ENCODE measurements at places on chromosomes 11 and 22.

DNA sequence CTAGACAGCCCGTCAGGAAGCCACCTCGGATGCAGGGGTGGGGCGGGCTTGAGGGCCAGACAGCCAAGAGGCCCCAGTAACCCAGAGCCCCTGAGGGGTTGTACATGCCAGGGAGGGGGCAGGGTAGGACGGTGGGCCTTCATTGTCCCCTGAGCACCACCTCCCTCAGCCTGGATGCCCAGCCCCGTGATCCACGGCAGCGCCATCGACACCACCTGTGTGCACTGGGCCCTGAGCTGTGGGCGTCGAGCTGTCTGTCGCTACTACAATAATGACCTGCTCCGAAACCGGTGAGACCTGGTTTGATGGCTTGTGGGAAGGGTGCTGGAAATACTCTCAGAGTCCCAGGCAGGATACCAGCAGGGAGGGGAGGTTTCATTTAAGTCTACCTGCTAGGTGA lies 37.4 kb upstream of the TPBGL start:
- peak; percentile 27 for DNase-seq

GRCh38 chr22:17105143-17106129 lies 15.7 kb downstream of the TMEM121B start:
- no peak for DNase-seq

- DNase-seq: no peak
These were observed 2.6 kb upstream of the FADS3 start for GRCh38 chr11:61893981-61894380.

- DNase-seq: peak; percentile 60
These were observed 822 bp downstream of the MARK2 start for GRCh38 chr11:63839508-63840355.

DNA sequence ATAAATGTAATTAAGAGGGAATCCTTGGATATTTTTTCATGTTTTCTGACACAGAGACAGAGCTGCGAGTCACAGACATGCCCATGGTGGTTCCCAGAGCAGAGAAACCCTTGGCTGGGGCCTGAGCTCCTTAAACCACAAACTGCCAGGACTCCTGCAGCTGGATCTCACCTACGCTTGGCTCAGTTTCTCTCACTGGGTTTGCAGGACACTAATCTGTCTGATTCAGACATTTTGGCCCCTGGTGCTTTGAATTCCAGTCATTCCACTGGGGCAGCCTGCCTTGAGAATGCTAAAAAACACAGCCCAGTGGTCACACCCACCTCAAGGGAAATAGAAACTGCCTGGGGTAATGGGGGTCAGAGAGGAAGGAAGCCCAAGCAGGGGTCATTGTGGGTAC lies 122.6 kb downstream of the CCDC81 start:
- peak; percentile 73 for DNase-seq

DNA sequence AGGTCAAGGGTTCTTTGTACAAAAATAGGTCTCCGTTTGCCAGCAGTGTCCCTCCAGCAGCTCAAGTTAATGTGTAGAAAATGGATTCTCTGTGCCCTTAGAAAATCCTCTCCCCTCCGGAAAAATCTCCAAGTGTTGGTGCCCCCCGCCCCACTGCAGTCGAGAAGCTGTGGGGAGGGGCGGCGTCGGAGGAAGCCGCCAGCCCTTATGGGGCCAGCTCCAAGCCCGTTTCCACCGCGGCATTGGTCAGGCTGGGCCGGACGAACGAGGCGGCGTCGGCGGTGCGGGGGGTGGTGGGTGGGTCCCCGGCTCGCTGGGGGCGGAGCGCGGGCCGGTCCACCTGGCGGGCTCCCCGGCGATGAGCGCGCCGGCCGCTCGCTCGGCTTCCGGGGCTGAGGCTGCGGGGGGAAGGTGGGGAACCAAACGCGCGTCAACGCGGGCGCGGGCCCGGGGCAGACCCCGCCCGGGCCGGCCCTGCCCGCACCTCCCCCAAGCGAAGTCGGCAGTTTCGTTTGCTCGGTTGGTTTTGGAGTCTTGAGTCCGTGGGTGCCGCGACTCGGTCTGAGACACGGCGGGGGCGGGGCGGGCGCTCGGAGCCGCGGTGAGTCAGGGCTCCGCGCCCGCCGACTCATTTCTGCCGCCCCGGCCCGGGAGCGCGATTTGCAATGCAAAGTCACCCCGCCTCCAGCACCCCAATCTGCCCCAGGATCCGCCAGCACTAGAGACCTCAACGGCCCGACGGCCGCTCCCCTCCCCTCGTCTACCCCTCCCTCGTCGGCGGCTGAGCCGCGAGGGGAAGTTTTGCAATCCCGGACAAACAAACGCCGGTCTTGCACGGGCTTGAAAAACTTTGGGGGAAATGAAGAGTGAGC lies 1.4 kb downstream of the ASCL2 start:
- no peak for DNase-seq
